ENCODE measurements at places on chromosomes 12 and 14.

DNA sequence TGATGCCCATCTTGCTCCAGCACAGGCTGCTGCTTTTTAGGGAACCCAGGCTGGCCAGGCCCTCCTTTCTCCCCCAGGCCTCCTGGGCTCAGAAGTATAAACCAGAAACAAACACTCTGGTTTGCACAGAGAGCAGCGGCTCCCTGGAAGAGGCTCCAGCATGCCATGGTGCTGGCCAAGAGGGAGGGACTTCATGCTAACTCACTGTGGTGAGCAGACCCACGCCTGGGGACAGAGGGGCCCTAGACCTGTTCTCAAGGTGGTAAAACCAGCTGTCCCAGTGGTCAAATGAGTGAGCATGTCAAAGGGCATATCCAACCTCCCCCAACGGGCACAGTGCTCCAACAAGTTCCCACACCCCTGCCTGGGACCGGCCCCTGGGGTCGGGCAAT, 15.5 kb downstream of the BCL11B start:
- no peak for DNase-seq

DNA sequence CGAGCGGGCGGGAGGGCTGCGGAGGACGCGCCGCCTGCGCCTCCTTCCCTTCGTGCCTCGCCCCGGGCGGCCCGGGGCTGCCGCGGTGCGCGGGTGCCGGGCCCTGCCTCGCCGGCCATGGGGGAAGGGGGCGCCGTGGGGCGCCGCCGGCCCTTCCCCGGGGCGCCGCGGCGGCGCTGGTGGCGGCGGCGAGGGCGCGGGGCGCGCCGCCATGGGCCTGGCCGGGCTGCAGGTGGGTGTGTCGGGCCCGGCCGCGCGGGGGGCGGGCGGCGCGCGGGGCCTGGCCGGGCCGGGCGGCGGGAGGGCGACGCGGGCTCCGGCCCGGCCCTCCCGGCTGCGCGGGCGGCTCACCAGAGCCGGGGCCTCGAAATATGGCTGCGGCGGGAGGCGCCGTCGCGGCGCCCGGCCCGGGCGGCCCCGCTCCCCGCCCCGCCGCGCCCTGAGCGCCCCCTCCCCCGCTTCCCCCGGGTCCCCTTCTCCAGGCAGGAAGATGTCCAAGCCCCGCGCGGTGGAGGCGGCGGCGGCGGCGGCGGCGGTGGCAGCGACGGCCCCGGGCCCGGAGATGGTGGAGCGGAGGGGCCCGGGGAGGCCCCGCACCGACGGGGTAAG, 5.1 kb downstream of the KMT5A start:
- no peak for DNase-seq

DNA sequence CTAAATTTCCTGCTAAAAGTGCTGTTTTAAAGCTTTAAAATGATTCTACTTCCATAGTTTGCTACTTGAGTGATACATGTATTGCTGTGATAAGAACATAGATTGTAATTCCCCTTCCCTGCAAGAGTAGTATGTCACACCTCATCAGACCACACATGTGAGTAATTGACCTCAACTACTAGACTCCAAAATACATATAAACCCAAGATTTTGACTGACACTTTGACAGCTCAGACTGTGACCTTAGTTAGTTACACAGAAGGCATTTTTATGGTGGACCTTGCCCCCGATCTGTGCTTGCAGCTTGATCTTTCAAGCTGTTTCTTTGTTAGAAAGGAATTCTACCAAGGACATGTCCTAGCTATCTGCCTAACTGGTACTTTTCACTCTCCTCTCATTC, 18.6 kb downstream of the APOBEC1 start:
- DNase-seq = no peak

GRCh38 chr12:13112968-13113367, 9.5 kb upstream of the GSG1 start:
- DNase-seq = no peak

DNA sequence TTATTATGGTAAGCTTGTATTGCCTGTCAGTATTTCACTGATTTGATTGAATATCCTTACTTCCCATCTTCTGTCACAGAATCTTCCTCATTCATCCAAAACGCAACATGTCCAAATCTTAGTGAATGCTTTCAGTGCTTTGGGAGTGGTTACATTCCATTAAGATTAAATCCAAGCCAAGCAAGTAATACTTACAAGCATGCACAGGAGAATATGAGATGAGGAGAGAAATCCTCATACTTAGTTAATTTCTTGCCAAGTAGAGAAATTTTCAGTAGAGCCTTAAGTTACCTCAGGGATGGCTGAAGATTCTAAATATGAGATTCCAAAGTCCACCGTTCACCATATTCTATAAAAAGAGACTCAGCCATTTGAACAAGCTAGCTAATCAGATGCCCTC, 316.0 kb downstream of the RAD51B start:
- peak; percentile 78 for DNase-seq

DNA sequence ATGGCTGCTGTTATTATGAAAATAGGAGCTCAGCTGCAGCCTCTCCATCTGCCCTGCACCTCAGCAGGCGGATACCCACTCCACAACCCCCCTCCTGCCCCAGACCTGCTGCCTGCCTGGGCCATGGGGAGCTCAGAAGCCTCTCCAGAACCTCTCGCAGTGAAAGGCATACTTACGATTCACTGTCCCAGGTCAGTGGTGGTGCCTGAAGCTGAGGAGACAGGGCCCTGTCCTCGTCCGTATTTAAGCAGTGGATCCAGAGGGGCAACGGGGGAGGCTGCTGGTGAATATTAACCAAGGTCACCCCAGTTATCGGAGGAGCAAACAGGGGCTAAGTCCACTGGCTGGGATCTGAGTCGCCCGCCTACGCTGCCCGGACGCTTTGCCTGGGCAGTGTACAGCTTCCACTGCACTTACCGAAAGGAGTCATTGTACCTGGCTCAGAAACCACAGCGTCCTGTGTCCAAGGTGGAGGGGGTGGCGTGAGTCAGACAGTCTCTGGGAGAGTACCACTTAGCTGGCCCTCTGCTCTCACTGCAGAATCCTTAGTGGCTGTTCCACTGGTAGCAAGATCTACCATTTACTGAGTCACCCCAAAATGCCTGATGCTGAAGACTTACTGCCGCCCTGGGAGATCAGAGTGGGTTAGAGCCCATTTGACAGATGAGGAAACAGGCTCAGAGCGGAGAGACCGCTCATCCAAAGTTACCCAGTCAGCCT, at the start of gene SERPINA1:
SERPINA1 (minus strand) TSS at position 219 of the 720 bp plus-strand sequence. CDS start 5,365 bp downstream, outside the sequence.
- no peak for DNase-seq

DNA sequence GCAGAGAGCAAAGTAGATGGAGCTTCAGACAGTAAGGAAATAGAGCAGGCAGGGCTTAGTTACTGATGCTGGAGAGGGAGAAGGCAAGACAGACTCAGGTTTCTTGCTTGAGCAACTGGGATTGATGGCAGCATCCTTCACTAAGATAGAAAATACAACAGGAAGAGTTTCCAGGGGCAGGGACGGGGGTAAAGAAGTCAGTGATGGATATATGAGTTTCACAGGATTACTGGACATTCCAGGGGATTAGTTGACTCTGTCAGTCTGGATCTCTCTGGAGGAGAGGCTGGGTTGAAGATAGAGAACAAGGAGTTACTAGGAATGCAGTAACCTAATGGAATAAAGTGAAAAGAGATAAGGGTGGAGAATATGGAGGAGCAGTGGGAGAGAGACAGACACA, 74.5 kb upstream of the ATF1 start:
- DNase-seq = no peak

- peak; percentile 90 for DNase-seq
Measured at GRCh38 chr14:61145903-61146481, 135.1 kb downstream of the TMEM30B start.

GRCh38 chr14:100056964-100057795, 8.0 kb upstream of the EVL start:
- peak; percentile 46 for DNase-seq

GRCh38 chr14:60093606-60094005, 1.9 kb downstream of the PCNX4 start:
- peak; percentile 19 for DNase-seq

DNA sequence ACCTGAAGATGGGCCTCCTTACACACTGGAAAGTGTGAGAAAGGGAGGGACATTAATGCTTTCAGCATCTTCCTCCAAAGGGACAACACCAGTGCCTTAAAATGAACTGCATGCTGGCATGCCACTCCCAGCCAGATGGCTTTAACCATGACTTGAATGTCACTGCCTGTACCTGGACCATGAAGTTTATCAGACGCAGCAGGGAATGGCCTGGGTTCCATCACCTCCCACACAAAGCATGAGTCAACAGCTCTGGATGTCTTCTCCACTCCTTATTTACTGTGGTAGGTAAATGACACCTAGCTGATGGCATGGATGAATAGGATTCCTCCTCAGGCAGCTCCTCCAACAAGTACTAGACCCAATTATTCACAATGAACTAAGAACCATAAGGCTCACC, 645.6 kb downstream of the SOX5 start:
- DNase-seq = no peak
